ENCODE measurements at places on chromosomes 5 and 9.

GRCh38 chr5:50934343-50934742 is 267.9 kb downstream of the PARP8 start:
- no peak for DNase-seq

DNA sequence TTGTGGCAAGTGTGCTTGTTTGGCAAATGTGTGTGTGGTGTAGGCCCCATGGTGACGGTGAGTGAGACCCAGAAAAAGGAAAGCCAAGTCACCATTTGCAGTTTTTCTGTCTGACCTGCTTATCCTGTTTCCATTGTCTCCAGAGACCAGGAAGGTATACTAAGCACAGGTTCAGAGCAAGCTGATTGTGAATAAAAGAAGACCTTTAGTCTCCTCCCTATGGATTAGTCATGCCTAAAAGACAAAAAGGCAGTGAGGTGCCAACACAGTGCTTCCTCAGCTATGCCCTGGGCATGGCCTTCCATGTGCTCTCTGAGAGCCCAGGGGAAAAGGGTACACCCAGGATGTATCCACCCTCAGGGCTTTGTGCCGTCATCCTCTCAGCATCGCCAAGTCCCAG is 49.2 kb upstream of the SHOC1 start:
- no peak for DNase-seq

- no peak for DNase-seq
Measured at GRCh38 chr5:56414066-56414465, 180.9 kb upstream of the ANKRD55 start.

- DNase-seq, result no peak
Measured at GRCh38 chr5:73823508-73823925, 197.5 kb downstream of the ARHGEF28 start.

DNA sequence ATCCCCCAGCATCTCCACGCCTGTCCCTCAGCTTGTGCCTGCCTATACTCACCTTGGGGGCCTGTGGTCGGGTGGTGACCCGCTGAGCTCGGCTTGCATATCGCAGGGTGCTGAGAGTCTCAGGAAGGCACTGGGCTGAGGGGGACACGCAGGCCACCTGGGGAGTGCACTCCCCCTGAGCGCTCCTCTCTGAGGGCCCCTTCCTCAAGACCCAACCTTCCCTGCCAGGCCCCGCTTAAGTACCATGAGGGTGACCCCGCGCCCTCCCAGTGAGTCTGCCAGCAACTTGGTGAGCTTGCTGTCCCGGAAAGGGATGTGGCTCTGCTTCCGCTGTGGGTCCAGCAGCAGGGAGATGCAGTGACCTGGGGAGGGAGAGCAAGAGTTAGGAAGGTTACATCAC is 4.1 kb downstream of the KIF12 start:
- no peak for DNase-seq

DNA sequence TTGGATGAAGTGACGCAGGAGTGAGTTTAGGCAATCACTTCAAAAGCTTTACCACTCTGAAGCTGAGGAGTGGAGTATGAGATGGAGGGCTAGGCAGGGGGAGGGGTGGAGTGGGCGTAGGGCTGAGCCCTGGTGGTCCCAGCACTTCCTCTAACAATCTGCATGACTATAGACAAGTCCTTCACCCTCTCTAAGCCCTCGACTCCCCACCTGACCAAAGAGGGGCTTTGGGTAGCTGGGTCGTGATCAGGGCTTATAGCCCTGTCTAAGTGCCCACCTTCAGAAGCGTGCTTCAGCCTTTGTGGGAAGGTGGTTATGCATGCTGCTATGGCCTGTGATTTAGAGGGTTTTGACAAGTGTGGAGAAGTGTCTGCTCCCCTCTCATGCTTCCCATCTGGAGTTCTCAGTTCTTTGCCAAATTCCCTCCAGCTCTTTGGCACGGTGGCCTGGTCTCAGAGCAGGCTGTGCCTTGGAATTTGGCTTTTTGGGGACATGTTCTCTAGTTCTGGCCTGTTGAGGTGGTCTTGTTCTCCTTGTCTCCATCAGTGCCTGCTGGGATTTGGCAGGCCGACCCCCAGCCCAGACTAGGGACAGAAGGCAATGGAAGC is 53.0 kb downstream of the ACTBL2 start:
- no peak for DNase-seq

GRCh38 chr9:136850866-136851775 is 1.0 kb upstream of the MAMDC4 start:
- DNase-seq, result peak; percentile 27

DNA sequence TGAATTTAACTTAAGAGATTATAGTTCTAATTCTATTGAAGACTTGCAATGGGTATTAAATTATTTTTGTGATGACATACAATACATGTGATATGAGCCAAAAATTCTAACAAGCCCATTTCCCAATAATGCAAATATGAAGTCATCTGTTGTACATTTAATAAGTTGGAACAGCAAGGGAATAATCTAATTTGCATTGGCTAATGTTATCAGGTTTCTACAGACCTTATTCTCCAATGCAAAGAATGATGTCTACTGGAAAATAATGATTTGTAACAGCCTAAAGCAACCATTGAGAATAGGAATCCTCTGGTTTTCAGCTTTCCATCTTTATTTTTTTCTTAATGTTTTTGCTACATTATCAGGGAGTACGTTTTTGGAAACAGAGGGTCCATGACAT is 89.1 kb upstream of the MINAR2 start:
- DNase-seq, result no peak

- DNase-seq, result no peak
Measured at GRCh38 chr9:4333787-4334186, 33.9 kb upstream of the GLIS3 start.

- no peak for DNase-seq
Measured at GRCh38 chr5:38576961-38577684, 20.7 kb upstream of the LIFR start.

DNA sequence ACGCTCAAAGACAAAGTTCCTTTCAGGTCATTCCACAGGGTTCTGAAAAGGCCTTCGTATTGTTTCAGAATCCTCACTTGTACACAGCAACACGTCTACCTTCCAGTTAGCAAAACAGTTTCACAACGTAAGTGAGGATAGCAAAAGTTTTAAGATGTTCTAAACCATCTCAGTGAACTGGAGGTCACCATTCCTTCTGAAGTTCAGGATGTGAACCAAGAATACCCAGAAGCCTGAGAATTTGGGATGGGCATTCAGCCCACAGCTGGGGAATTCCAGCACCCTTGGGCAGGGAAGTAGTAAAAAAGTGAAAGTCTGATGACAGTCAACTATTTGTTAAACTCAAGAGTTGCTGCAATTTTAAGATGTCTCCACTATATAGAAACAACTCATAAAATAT is 224.5 kb downstream of the BNC2 start:
- DNase-seq, result no peak

DNA sequence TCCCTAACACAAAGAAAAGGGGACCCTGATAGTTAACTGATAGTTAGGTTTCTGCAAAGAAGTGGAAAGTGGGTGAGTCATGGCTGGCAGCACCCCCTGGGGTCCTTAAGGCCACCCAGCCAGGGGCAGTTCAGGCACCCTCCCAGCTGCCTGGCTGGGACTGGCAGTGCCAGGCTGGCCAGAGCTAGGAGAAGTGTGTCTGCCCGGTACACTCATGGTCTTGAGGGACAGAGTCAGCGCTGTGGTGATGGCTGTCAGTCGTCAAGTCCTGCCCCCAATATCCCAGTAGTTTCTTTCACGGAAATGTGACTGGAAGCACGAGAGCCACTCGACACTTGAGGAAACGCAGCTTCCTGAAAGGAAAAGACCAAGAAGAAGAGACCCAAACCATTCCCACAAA is 22.3 kb upstream of the CNOT6 start:
- DNase-seq, result no peak

DNA sequence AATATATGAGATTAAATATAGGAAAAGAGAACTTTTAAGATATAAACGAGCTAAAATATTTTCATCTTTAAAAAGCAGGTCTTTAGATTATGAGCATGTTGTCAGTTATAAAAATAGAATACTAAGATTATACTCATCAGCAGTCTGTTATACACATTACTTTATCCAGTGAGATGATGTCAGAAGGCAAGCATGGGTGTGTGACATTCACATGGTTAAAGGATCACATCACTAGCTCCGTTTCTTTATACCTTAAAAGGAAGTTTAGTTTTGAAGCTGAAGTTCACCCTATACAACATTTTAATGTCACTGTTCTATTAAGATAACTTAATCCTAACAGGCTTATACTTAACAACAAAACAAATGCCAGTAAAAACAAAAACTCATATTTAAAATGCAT is 59.6 kb downstream of the RICTOR start:
- DNase-seq, result no peak

- no peak for DNase-seq
Measured at GRCh38 chr5:171513591-171513990, 94.1 kb downstream of the FGF18 start.

DNA sequence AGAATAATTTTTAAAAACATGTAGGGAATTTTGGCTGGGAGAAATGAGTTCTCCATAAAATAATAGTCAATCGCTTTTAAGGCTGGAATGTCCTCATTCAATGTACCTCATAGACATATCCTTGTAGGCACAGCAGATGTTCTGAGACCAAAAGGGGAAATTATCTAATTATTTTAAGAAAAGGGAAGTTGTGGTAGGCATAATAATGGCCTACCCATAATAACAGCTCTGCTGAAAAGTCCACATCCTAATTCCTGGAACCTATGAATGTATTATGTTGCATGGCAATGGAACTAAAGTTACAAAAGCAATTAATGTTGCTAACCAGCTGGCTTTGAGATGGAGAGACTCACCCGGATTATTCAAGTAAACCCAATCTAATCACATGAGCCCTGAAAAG is 216.1 kb downstream of the TRIM36 start:
- no peak for DNase-seq

DNA sequence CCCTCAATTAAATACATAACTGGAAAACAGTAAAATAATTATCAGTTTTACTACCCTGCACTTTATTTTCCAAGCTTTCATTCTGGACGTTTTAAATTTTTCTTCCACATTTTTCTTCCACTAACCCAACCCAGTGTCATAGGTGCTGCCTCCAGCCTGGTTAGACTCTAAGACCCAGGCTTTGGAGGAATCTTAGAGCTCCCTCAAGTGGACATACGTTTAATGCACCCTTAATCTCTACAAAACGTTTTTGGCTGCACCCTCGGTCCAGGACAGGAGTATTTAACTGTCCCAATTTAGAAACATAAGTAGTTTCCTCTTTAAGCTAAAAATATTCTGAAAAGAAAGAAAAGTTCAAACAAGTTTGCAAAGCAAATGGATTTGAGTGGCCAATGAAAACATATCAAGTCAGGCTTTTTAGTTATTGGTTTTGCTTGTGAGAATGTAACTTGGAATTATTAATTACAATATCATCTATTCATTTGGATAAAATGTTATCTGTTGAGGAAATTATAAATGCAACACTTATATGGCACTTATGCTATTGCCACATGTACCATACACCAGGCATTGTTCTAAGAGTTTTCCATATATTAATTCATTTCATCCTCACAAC is 38.9 kb downstream of the CDH6 start:
- DNase-seq, result no peak

- DNase-seq, result no peak
Measured at GRCh38 chr9:110753731-110754231, 85.2 kb downstream of the MUSK start.

DNA sequence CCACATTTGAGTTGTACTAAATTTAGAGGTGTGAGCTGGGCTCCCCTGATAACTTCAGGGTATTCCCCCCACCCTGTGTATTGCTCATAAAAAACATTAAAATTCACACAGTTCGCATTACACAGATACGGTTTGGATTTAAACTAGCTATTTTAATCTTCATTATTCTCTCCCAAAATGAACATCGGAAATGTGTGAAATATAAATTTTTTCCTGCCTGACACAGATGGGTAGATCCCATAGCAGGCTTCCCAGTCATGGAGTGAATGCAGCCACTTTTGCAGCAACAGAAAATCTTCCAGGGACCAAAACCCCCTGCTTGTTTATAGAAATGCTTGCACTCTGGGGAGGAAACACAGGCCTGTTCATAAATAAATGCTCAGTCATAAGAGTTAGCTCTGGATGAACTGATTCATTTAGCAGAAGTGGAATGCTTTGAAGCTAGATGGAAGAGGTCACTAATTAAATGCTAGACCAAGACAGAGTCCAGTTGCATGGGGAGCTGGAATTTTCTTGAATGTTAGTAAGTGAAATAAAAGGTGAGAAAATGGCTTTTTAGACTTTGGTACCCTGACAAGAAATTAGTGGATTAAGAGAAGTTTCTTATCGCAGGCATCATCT is 115.6 kb downstream of the PDE8B start:
- no peak for DNase-seq

GRCh38 chr5:167767795-167768194 is 523.6 kb upstream of the WWC1 start:
- DNase-seq, result no peak

All from glutamatergic neuron (in vitro differentiated cells).